Left lung (tissue), 14 donors: ENCODE measurements at places on chromosomes 5 and 9. TPM values are rescaled to one million over a fixed set of nuclear protein-coding genes. Genes with fewer than 3 reads are reported as not detected.
A peak's percentile ranks its signal among the peaks of the same experiment; 100 is the strongest.

GCNT1 gene
- 4.9 TPM for polyA plus RNA-seq

GRCh38 chr5:16871746-16872339 lies 64.2 kb downstream of the MYO10 start:
- no peak for DNase-seq

CYLC2 gene
- not detected for polyA plus RNA-seq

DNA sequence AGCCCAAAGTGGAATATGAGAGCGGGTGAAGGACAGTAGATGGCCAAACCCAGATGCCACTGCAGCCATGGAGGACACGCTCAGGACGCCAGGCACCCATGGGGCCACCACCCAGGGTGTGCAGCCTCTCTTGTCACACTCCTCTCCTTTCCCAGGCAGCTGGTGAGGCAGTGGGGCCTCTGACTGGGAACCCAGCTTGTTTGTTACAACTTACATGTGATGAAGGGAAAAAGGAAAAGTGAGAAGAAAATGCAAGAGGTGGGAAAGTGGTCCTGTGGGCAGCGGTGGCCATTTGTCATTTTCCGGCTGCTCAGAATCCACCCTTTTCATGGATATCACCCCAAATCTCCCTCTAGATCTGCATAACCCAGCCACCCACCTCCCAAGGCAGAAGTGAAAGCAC lies 62.7 kb upstream of the UNC5A start:
- no peak for DNase-seq

AKNA gene
- 36.2 TPM for polyA plus RNA-seq

CDH9 gene
- 0.09 TPM for polyA plus RNA-seq

- DNase-seq = peak; percentile 11
Observed at GRCh38 chr5:103120607-103121200, 603 bp downstream of the PPIP5K2 start.

GRCh38 chr5:55994495-55994997 lies at the start of gene IL6ST:
Gene IL6ST (minus strand): TSS chr5:55994963. CDS start chr5:55976278, 18,685 bp downstream.
- peak; percentile 76 for DNase-seq

DNA sequence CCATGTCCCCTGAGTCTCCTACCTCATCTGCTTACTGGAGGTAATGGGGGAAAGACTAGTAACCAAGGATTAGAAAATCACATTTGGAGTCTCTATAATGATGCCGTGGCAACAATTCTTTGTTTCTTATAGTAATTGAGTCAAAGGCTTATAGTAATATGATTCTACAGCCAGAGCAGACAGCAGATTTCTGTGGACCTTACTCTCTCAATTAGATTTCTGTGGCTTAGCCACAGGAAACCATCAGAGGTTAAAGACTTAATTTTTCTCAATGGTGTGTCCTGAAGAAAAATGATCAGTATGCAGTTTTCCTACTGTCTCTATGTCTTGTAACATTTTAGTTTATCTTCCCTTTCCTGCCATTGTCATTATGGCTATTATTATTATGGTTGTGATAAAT lies 59.3 kb upstream of the CD180 start:
- DNase-seq = no peak

SPEF2 gene
- polyA plus RNA-seq = 34.2 TPM

ADAM19 gene
- polyA plus RNA-seq = 16.1 TPM

DNA sequence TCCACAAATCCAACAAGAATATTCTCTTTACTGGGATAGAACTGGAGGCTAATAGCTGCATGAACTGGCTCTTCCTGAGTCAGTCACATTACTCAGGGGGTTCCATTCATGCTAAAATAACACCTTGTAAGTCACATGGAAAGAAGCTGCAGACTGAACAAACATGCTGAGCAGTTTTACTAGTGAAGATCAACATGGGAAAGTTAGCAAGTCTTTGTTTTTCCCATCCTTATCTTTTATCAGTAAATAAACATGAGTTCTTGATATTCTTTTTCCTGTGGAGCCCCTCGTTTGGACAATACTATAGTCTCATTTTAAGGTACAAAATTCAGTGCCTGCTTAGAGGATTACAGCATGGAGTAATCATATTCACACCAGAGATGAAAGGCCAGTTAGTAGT lies 43.7 kb upstream of the TEK start:
- no peak for DNase-seq

GRCh38 chr9:108787690-108788048 lies 68.1 kb downstream of the ACTL7B start:
- DNase-seq = no peak

DNA sequence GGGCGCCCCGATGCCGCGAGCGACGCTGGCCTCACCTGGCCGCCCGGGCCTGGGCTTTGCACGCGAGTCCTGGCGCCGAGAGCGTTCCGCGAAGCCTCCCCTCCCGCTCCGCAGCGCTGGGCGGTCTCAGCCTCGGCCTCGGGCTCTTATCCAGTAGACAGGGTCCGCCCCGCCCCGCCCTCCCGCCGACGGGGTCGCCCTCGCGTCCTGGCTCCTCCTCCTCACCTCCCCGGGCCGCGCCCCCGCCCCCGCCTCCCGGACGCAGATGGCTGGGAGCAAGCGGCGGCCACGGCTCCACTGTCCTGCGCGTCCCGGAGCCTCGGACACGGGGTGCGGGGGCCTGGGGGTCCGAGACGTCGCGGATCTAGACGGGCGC lies at the start of gene SLC6A3:
SLC6A3 (minus strand) TSS at position 128 of the 376 bp plus-strand sequence. CDS start 2,243 bp downstream, outside the sequence.
- DNase-seq = peak; percentile 82

DNA sequence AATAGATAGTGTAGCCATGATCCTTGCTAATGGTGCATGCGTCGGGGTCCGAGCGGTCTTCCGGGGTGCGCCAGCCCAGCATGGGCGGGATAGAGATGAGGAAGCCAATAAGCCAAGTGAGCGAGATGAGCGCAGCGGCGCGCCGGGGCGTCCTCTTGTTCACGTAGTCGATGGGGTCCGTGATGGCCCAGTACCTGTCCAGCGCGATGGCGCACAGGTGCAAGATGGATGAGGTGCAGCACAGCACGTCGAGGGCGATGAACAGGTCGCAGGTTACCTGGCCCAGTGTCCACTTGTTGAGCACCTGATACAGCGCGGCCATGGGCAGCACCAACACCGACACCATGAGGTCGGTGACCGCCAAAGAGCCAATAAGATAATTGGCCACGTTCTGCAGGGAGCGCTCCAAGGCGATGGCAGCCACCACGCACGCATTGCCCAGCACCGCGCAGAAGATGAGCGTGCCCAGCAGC lies 1.1 kb downstream of the HTR1A start:
- no peak for DNase-seq

- no peak for DNase-seq
Observed at GRCh38 chr5:27381686-27382085, 343.3 kb upstream of the CDH9 start.

- no peak for DNase-seq
Observed at GRCh38 chr5:146026307-146027010, 78.9 kb downstream of the PLAC8L1 start.

DNA sequence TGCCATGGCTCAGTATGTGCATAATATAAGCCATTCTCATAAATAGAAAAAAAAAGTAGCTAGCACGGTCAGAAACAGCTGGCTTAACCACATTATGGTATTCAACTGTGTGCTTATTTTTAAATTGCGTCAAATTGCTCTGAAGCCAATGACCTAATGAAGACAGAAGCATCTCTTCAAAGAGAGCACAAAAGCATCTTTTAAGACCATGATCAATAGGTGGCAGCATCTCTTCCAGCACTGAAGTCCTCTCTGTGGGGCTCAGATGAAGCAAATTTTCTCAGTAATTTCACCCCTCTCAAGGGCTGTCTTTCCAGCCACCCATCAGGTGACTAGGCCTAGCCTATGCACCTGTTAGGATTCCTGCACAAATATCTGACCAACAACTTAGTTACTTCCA lies 251.4 kb downstream of the GLIS3 start:
- no peak for DNase-seq

GRCh38 chr5:138077064-138077696 lies 6.7 kb upstream of the WNT8A start:
- DNase-seq = no peak

SLC4A9 gene
- 0.09 TPM for polyA plus RNA-seq

DNA sequence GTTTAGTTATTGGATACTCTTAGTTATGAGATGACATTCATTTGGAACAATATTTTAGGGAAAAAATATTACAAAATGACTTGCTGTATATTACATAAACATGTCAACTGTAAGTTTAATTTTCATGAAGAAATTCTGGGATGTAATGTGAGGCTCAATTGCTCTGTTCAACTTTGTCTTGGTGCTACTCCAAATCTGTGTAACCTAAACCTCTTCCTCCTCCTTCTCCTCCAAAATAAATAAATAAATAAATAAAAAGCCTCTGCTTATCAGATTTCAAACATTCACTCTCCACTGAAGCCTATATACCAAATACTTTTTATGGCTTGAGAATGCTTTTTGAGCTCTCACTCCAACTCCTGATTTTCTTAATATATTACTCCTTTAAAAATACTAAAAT lies 27.7 kb downstream of the ACTBL2 start:
- no peak for DNase-seq

DNA sequence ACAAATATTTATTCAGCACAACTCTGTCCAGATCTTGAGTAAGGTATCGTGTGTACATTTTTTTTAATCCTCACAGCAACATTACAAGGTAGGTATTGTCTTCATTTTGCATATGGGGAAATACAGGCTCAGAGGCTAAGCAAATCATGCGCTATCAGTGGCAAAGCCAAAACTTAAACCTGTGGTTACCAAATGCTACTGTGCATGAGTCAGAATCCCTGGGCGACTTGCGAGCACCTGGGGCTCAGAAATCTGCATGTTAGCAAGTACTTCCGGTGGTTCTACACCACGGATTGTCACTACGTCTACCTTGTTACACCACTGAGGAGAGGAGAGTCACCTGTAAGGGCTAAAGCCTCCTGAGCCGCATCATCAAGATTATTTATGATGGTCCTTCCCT lies 21.3 kb downstream of the C5orf58 start:
- no peak for DNase-seq

DNA sequence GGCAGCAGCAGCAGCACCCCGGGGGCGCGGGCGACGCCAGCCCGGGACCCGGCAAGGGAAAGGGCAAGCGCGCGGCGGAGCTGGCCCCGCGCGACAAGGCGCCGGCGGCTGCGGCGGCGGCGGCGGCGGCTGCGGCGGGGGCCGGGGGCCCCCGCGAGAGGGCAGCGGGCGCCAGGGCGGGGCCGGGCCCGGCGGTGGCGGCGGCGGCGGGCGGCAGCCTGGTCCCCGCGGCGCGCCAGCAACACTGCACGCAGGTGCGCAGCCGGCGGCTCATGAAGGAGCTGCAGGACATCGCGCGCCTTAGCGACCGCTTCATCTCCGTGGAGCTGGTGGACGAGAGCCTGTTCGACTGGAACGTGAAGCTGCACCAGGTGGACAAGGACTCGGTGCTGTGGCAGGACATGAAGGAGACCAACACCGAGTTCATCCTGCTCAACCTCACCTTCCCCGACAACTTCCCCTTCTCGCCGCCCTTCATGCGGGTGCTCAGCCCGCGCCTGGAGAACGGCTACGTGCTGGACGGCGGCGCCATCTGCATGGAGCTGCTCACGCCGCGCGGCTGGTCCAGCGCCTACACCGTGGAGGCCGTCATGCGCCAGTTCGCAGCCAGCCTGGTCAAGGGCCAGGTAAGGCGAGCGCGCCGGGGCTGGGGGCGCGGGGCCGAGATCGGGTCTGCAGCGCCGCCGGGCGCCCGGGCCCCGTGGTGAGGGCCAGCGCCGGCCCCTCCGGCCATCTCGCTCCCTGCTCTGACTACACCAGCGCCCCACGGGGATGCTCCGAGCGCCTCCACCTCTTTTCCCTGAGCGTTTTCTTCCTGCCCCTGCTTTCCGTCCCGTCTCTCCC lies at the start of gene UBE2QL1:
UBE2QL1 (plus strand) TSS at position 238 of the 843 bp plus-strand sequence; CDS start at position 273, 35 bp downstream.
- DNase-seq = no peak

- no peak for DNase-seq
Observed at GRCh38 chr9:88820055-88820454, 171.2 kb upstream of the S1PR3 start.

DNA sequence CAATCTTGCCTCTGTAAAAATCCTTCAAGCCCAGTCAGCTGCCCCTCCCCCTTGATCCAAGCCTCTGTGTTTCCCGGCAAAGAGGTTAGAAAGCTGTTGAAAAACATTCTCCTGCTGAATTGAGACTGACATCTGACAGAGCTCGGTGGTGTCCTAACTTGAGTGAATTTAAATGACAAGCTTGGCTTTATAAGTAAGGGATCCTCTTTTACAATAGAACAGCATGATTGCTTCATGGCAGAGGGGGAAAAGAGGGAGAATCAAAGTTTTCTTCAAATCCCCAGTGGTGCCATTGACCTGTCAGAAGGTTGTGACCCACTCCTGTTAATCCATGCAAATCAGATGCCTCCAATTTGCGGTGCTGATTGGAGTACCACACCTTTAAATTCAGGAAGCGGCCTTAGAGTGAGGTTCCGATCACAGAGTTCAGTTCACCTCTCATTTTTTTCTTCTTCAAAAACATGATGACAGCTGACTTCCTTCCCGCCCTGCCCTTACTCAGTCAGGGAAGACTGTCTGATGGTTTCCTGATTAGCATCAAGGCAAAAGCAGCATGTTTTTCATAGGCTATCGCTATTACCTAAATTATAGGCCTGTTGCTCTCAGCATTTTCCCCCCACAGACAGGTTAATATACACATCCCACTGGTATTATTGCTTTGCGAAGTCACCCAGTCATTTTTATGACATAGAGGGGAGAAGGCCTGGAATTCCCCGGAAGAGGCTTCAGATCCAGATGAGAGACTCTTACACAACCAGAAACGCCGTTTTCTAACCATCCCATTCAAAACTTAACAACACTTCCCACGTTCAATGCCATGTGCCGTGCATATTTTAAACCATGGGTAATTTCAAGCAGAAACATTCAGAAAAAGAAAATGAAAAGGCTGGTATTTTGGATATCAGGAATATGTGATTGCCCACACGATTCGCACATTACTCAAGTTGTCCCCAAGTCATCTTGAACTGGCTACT lies 141.4 kb downstream of the EBF1 start:
- DNase-seq = no peak

GRCh38 chr5:148653836-148654781 lies at the start of gene HTR4:
Gene HTR4 (minus strand): TSS chr5:148654527. CDS start chr5:148637014, 17,513 bp downstream.
- no peak for DNase-seq

- DNase-seq = no peak
Observed at GRCh38 chr5:10875201-10875768, 114.3 kb upstream of the DAP start.

GRCh38 chr9:101912698-101913097 lies 174.3 kb upstream of the GRIN3A start:
- DNase-seq = no peak

DNA sequence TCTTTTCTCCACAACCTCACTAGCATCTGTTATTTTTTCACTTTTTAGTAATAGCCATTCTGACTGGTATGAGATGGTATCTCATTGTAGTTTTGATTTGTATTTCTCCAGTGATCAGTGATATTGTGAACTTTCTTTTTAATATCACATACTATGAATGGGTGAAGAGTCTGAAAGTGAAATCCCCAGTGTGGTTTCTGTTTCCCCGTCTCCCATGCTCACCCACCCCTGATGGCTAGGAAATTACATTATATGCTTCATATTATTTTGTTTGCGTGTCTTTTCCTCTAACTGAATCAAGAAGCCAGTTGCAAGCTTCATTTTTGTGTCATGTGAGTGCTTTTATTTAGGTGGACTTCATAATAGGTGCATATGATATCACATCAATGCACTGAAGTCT lies 171.1 kb downstream of the ARHGAP26 start:
- no peak for DNase-seq

- DNase-seq = no peak
Observed at GRCh38 chr5:50711280-50711679, 44.8 kb downstream of the PARP8 start.
